ENCODE measurements at places on chromosomes 4 and X. TPM values are rescaled to one million over a fixed set of nuclear protein-coding genes. Genes with fewer than 3 reads are reported as not detected.

HERC6 gene
- 13.1 TPM for polyA plus RNA-seq

SAGE1 gene
- polyA plus RNA-seq, result not detected

PLS3 gene
- polyA plus RNA-seq, result 8.4 TPM

ADGRG4 gene
- 0.81 TPM for polyA plus RNA-seq

TLR6 gene
- 0.27 TPM for polyA plus RNA-seq

CENPVL2 gene
- not detected for polyA plus RNA-seq

SPATA18 gene
- 3.2 TPM for polyA plus RNA-seq

PCDH7 gene
- 1.9 TPM for polyA plus RNA-seq

SMPX gene
- 4.1 TPM for polyA plus RNA-seq

PPA2 gene
- 108 TPM for polyA plus RNA-seq

SATL1 gene
- polyA plus RNA-seq, result not detected

GPAT3 gene
- 22.4 TPM for polyA plus RNA-seq

UGT2B10 gene
- polyA plus RNA-seq, result not detected

CENPVL1 gene
- 0.03 TPM for polyA plus RNA-seq

LRIT3 gene
- 0.04 TPM for polyA plus RNA-seq

GEMIN8 gene
- polyA plus RNA-seq, result 3.5 TPM
